ENCODE measurements at places on chromosomes 16 and 17. TPM values are rescaled to one million over a fixed set of nuclear protein-coding genes. Genes with fewer than 3 reads are reported as not detected.

GRCh38 chr17:42403150-42403549 is 14.9 kb upstream of the STAT3 start:
- peak; percentile 76 for DNase-seq

- no peak for DNase-seq
Observed at GRCh38 chr16:77555791-77556190, 121.0 kb upstream of the ADAMTS18 start.

DNA sequence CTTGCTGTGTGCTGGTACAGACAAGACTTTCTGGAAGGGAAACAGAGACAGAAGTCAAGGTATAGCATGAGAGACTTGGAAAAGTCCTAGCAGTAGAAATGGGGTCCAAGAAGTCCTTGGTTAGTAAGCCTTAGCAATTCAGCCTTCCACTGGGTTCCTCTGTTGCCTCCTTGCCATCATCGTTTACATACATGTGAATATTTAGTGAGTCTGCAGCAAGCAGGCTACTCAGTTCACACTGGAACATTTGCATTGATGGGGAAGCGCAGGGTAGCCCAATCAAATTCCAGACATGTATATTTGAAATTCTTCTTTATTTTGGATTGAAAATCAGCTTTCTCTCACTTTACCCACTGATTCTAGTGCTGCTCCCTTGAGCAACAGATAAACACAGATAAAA is 27.1 kb downstream of the LIMD2 start:
- no peak for DNase-seq

The ZMYND15 gene
- 1.2 TPM for total RNA-seq

DNA sequence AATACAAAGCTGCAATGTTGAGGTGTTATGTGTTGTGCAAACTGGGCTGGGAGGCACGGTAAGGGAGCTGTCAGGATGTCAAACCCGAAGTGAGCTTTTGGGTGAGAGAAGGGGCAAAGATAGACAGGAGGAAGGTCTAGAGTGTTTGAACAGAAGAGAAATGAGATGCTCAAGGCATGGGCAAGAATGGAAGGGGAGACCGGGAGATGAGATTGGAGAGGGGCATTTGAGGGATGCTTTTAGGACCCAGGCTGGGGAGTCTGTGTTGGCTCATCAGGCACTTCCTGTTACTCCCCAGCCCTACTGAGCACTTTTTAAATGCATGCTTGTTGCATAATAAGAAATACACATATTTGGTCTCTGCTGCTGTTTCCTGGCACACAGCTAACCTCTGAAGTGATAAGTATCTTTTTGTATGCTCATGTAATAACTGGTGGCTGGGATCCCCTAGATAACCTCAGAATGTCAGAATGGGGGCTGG is 13.7 kb downstream of the UNC45B start:
- peak; percentile 5 for DNase-seq

- peak; percentile 95 for DNase-seq
Observed at GRCh38 chr17:78883089-78883532, 19.9 kb downstream of the CEP295NL start.

The ATP1B2 gene
- 2.6 TPM for total RNA-seq

The GNG13 gene
- not detected for total RNA-seq

GRCh38 chr16:84392031-84392360 is 23.7 kb downstream of the ATP2C2 start:
- no peak for DNase-seq

DNA sequence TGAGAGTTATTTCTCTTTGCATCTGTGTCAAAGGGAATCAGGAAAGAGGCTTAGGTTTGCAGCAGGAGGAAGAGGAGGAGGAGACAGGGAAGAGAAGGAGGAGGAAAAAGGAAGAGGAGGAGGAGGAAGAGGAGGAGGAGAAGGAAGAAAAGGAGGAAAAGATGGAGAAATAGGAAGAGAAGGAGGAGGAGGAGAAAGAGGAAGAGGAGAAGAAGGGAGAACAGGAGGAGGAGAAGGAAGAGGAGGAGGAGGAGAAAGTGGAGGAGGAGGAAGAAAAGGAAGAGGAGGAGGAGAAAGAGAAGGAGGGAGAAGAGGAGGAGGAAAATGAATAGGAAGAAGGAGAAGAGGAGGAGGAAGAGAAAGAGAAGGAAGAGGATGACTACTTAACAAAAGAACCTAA is 459.1 kb downstream of the GRIN2A start:
- no peak for DNase-seq

GRCh38 chr17:47959825-47960655 is 2.4 kb upstream of the PRR15L start:
- DNase-seq: no peak

GRCh38 chr17:61124562-61124961 is 275.1 kb upstream of the TBX2 start:
- DNase-seq: no peak

DNA sequence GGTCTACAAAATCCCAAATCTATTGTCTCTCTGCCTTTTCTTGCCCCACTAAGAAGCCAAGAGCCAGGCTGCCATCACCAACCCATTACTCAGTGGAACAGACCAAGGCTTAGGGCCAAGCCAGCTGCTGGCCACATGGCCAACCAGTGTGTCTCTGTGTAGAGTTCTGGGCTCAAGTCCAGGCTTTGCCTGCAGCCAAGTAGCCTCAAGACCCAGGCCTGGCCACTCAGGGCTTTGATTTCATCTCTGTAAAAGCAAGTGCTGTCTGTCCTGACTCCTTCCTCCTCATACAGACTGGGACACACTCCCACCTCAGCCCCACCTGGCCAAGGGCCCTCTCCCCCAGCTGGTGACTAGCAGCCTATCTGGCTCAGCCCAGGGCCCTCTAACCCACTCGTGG is 14.6 kb downstream of the SREBF1 start:
- peak; percentile 91 for DNase-seq

The PPP1R27 gene
- not detected for total RNA-seq

- no peak for DNase-seq
Observed at GRCh38 chr17:66214884-66215528, 14.2 kb downstream of the APOH start.

DNA sequence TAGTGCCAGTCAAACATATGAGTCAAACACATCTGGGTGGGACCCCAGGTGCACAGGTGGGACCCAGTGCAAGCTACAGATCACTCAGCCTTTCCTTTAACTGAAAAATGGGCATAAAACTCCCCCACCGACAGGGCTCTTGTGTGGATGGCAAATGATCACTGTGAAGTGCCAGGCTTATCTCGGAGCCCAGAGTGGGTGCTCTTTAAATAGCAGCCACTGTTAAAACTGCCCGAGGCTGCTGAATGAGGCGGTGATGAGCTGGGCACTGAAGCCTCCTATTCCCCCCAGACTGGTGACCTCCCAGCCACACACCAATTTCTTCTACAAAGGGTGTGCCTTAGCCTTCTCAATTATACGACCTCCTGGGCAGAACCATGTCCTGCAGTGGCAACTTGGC is 433.8 kb downstream of the SLC39A11 start:
- DNase-seq: no peak

- DNase-seq: no peak
Observed at GRCh38 chr17:68019336-68019674, 16.2 kb upstream of the KPNA2 start.

DNA sequence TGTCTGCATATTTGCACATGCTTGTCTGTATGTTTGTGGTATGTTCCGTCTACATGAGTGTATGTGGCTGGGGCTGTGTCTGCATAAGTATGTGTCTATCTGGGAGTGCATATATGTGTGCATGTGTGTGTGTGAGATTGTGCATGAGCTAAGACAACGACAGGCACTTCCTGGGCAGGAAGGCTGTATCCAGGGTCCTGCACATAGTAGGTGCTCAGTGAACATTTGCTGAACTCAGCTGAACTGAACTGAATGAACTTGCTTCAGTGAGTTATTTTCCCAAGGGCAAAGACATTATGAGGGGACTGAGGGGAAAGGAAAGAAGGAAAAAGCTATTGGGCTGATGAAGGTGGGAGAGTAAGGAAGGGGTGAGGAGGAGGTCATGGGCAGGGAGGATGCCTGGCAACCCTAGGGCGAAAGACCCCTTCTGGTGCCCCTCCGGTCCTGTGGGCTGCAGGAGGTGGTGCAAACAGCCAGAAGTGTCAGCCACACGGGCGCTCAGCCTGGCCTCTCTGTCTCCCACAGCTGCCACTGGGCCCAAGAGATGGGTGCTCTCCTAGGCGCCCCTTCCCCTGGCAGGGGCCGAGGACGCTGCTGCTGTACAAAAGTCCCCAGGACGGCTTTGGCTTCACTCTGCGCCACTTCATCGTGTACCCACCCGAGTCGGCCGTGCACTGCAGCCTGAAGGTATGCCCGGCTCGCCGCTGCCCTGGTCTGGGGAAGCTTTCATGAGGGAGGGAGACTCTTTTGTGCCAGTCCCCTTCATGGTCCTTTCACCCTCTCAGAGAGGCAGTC is 29.5 kb downstream of the ARHGAP23 start:
- no peak for DNase-seq
